ENCODE measurements at places on chromosomes 4 and X.

GRCh38 chrX:111881715-111882114 is 5.7 kb downstream of the TRPC5OS start:
- DNase-seq = no peak

DNA sequence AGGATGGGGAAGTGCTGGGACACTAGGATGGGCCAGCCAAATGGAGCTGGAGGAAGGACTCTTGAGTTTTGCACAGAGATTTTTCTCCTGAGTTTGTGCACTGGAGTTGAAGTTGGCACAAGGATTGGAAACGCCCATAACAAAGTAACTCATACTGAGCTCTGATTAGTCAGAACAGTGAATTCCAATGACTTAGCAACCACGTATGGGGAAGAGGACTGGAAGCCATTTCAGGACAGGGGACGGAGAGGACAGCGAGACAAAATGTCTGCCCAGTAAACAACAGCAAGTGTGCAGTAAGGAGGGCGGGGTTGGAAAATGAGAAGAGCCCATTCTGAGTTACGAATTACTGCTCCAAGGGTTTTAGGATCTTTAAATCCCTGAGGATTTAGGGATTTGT is 5.9 kb downstream of the RIPPLY1 start:
- no peak for DNase-seq

- peak; percentile 18 for DNase-seq
Observed at GRCh38 chr4:30866907-30867306, 146.7 kb downstream of the PCDH7 start.

GRCh38 chr4:158884280-158884679 is 115.5 kb downstream of the FNIP2 start:
- DNase-seq = no peak

- no peak for DNase-seq
Observed at GRCh38 chr4:118845552-118846050, 9.7 kb upstream of the SEC24D start.

DNA sequence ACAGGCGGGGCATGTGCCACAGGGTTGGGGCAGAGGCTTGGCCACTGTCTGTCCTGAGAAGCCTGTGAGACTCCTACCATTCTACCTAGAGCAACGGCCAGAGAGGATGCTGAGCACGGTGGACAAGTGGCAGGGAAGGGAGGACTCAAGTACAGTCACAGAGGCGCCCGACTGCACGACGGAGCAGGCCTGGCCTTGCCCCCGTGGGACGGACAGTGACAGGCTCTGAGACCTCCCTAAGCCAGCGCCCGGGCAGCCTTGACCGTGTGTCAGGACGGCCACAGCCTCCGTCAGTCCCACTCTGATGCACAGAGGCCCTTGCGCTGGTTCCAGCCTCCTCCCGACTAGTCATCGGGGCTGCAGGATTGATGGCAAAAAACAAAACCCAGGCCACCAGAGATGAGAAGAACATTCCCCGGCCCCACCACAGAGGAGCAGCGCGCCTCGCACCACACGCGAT is 36.7 kb upstream of the MXD4 start:
- no peak for DNase-seq

DNA sequence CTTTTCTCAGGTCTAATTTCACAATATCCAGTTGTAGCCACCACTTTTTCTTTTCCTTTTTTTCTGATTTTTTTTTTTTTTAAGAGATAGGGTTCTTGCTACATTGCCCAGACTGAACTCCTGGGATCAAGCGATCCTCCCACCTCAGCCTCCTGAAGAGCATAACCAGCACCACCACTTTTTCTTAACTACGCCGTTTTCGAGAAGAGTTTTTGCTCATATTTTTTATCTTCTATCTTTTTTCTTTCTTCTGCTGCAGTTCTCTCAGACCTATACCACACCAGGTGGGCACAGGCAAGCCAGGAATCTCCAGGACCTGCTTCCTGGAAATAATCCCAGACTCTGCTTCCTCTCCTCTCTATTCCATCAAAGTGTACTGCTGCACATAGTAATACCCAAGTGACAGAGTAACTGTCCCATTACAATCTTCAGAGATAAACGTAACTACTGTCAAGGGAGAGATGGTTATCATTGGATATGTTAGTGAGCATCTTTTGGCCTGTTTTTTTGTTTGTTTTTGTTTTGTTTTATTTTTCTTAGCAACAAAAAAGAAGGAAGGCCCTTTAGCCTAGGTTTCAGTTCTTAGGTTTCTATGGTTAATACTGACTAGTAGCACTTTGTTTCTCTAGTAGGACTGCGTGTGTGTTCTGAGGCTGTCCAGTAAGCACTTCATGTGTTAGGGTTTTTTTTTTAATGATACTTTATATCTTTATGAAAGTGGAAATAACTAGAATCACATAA is 59.2 kb upstream of the TXK start:
- DNase-seq = no peak

DNA sequence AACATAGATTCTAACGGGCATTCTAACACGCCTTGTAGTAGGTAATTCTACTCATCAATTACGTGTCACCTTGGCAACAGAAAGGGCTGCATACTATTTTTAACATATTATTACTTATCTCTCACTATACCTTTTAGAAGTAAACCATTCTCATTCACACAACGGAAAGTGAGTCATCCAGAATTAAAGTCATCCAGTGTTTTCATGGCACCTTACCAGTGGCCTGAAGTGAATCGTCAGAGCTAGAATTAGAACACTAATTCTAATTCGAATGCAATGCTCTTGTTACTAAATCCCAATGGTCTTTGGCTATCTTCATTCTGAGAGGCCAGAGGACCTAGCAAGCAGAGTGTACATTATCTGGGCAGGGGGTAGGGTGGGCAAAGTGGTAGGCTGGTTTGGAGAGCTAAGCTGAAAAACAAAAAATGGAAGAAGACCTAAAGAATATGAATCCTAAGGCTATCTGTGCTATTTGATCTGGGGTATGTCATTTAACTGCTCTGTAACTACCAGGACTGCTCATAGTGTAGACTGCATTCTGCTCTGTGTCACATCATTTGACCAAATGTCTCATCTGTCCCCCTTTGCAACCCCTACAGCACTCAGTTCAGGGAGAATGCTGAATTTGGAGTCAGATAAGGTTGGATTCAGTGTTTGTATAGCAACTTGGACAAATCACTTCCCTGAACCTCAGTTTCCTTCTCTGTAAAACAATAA is 96.5 kb downstream of the HDAC8 start:
- DNase-seq = no peak

DNA sequence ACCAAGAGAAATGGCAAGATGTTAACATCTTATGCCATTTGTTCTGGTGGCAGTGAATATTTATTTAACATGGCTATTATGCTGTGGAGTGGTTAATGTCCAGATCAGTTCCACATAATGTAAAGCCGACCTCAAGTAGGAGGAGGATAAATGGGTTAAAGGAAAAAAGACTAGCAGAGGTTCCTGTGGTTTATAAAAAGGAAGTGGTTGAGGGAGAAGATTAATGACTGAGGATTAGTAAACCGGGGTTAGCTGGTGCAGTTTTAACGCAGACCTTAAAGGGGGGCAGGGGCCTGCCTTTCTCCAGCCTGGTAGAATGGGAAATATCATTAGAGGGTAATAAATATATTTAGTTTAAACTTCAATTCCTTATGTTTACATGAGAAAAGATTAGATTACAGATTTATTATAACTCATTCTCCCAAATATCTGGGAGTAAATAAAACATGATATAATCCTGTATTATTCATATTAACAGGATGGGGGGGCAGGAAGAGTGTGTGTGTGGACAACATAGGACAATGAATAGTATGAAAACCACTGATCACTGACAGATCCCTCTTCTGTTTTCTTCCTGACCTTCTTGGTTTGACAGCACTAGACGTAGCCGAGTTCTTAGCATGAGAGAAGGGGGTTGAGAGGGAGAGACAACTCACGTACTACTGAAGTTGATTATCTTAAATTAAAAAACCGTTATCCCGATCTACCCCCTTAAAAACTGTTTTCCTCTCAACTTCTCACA is 124.1 kb upstream of the LIMCH1 start:
- DNase-seq = no peak

- no peak for DNase-seq
Observed at GRCh38 chr4:48295116-48295515, 25.5 kb upstream of the TEC start.

GRCh38 chr4:53240573-53240972 is 125.3 kb downstream of the SCFD2 start:
- DNase-seq = no peak

DNA sequence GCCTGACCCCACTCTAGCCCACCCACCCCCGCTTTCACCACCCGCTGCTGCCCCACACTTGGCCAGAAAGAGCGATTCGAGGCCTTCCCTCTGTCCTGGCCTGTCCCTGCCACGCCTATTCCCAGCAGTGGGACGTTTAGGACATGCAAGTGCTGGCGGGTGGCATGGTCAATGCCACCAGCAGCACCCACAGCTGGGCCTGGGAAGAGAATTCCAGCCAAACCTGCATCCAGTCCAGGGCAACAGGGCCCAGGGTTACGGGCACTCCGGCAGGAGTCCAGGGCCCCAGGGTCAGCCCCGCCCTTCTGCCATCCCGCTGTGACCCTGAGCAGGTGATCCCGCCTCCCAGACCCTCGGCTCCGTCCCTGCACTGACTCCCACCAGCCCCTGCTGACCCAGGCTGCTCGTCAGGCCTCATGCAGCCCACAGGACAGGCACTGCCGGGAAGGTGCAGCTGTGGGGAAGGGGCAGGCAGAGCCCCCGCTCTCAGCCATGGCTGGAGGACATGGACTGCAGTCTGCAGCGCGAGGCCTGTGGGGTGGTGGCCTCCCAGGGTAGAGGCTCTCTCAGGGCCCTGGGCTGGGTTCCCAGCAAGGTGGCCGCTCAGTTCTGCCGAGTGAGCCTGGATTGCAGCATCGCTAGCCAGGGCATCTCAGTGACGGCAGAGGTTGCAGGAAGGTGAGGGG is 6.8 kb upstream of the HTRA3 start:
- DNase-seq = no peak

DNA sequence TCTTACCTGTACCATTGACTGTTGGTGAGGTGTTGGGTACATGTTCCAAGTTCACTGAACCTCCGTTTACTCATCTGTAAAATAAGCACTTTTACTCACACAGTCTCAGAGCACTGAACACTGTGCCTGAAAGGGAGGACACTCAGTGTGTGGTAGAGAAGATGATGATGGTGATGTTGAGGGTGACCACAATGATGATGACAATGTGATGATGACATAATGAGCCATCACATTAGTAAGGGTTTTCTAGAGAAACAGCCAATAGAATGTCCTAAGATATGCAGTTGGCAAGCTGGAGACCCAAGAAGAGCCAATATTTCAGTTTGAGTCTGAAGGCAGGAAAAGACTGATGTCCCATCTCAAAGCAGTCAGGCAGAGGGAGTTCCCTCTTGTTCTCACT is 315.4 kb upstream of the IGFBP7 start:
- DNase-seq = no peak

DNA sequence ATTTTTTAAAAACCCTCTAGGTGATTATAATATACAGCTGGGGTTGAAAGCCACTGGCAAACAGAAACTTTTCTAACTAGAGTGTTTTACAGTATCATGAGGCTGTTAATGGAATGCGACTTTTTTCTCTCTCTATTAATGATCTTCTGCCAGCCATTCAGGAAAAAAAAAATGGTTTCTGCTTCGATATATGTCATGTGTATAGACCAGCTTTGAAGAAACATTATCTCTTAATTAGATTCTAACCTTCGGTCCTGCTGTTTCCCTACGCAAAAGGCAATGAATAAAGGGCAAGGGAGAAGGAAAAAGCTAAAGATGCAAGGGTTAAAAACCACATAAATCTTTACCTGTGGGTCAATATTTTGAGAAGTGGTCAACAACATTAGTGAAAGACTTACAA is 1662.1 kb upstream of the TENM3 start:
- no peak for DNase-seq

GRCh38 chr4:3874525-3875110 is 108.4 kb downstream of the ADRA2C start:
- no peak for DNase-seq

DNA sequence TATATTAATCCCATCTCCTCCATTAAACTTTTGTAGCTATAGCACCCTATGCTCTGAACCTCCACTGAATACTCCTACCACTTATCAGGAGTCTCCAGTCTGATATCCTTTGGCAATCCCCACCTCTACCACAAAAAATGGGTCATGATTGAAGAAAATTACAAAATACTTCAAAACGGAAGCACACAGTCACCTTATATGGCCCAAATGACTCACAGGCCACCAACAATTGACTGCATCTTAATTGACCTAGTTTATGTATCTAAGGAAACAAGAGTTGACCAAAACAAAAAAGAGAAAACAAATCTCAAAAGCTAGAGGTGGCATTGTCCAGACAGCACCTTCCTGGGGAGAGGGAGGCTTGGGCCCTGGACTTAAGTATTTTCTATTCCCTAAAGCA is 120.0 kb upstream of the DIAPH2 start:
- DNase-seq = no peak

- DNase-seq = no peak
Observed at GRCh38 chrX:17923546-17923945, 62.4 kb upstream of the RAI2 start.

DNA sequence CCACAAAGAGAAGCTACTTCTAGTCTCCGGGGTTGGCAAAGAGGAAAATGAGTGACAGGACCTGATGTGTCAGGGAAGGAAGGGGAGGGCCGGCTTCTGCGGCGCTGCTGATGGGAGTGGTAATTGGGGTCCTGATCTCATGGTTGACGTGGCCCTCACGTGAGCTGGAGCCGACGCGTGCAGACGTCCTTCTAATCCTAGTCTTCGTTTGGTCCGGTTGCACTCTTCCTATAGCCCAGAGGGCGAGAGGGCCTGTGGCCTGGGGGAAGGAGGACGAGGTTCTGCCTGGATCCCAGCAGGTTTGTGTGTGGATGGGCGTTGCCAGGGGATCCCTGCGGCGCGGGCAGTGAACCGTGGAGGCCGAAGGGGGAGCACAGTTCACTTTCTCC is at the start of gene ARMCX1:
Gene ARMCX1 (plus strand): TSS at position 186 of the 389 bp plus-strand sequence. CDS start 2,384 bp downstream, outside the sequence.
- DNase-seq = peak; percentile 81

GRCh38 chr4:61293707-61294400 is 93.7 kb downstream of the ADGRL3 start:
- no peak for DNase-seq

DNA sequence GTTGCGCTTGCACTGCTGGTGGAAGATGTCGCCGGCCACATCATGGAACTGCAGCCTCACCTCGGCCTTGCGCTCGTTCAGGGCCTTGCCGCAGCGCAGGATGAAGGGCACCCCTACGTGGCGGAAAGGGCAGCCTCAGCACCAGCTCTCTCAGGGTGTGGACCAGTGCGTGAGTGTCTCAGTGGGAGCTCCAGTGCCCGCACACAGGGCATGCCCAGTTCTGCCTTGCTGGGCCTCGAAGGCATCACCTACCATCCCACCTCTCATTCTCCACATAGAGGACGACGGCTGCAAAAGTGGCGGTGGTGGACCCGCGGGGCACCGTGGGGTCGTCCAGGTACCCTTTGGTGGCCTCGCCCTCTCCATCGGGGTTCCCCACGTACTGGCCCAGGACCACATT is 14.0 kb downstream of the G6PD start:
- no peak for DNase-seq

GRCh38 chr4:40264497-40264896 is 67.7 kb downstream of the RHOH start:
- DNase-seq = peak; percentile 37

GRCh38 chrX:100477467-100477866 is 67.4 kb upstream of the PCDH19 start:
- no peak for DNase-seq
